ENCODE measurements at places on chromosomes 11 and 22. TPM values are rescaled to one million over a fixed set of nuclear protein-coding genes. Genes with fewer than 3 reads are reported as not detected.

GRCh38 chr11:85673393-85673792, 8.5 kb upstream of the CREBZF start:
- DNase-seq: no peak

DNA sequence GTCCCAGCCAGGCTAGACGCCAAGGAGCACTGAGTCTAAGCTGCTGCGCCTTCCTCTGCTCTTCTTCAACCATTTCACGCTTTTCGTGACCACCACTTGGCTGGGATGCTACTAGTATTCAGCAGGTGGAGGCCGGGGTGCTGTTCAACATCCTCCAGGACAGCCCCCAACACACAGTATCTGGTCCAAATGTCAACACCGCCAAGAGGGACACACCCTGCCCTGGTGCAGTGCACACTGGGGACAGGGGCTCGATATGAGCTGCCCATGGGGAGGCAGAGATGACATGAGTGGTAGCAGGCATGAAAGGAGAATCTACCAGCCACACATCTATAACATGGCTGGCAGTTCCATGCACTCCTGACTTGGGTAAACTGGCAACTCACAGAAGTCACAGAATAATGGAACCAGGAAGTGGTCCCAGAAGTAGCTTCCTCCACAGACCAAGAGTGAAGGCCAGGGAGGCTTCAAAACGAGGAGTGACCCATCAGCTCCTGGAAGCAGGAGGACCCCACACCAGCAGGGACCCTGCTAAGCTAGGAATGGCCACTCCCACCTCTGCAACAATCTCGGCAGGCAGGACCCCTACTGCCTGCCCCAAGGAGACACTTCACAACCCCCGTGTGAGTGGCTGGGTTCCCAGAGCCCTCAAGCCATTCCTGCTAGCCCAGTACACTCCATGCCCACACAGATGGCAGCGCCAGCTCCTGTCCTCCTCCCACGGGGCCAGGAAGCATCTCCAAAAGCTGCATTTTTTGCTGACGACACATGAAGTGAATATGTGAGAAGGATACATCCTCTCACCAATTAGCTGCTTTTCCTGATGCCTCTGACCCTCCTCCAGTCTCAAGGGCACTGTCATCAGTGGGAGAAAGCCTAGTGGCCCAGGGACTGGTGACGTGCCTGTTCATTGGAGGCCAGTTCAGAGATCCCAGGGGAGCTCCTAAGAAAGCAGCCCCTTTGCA, 78.8 kb downstream of the DGCR2 start:
- DNase-seq: no peak

- DNase-seq: no peak
These were observed 327.4 kb downstream of the GUCY1A2 start for GRCh38 chr11:106690923-106691322.

- no peak for DNase-seq
These were observed 59.0 kb upstream of the CD82 start for GRCh38 chr11:44506375-44507016.

DNA sequence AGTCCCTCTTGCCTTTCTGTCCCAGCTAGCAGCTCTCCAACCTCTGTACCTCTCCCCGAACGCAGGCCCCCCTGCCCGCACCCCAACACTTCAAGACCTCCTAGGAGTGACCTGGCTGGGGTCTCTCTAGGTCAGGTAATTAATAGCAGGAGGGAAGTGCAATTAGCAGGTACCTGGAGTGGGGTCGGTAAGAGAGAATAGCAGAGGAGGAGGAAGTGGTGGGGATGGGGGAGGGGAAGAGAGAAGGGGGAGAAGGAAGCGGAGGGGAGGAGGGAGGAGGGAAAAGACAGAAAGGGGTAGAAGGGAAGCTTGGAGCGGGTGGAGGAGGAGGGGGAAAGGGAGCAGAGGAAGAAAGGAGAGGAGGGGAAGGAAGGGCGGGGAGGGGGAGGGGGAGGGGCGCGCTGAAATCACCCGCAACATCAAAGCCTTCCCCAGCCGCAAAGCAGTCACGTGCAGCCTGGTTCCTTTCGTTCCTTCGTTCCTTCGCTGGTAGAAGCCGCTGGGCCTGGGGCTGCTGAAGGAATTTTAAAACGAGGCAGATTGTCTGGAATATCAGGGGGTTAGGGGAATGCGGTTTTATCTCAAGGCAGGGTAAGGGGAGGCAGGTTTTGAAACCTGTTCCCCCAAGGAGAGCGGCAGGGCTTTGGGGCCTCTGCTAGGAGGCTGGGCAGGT, 29.3 kb upstream of the TCF20 start:
- peak; percentile 66 for DNase-seq

GRCh38 chr22:19469421-19469820, 9.6 kb downstream of the UFD1 start:
- no peak for DNase-seq

DNA sequence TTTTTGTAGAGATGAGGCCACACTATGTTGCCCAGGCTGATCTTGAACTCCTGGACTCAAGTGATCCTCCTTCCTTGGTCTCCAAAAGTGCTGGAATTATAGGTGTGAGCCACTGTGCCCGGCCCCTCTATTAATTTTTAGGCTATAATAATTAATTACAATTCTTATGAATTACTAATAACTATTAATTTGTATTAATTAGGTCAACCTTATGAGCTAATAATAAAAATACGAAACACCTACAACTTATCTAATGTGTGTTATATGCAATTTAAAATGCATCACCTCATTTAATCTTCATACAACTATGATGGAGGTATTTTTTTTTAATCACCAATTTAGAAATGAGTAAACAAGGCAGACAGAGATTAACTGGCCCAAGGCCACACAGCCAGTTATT, 26.2 kb downstream of the LRP4 start:
- no peak for DNase-seq

- no peak for DNase-seq
These were observed 133.2 kb upstream of the TEAD1 start for GRCh38 chr11:12540913-12541582.

PHF21B gene
- polyA plus RNA-seq: not detected

PLAAT3 gene
- 67.3 TPM for polyA plus RNA-seq

RIMBP3C gene
- 0.08 TPM for polyA plus RNA-seq

DCDC1 gene
- not detected for polyA plus RNA-seq
